Fibroblast of lung (primary cell): ENCODE measurements at places on chromosomes 1 and 21.
A peak's percentile ranks its signal among the peaks of the same experiment; 100 is the strongest.

DNA sequence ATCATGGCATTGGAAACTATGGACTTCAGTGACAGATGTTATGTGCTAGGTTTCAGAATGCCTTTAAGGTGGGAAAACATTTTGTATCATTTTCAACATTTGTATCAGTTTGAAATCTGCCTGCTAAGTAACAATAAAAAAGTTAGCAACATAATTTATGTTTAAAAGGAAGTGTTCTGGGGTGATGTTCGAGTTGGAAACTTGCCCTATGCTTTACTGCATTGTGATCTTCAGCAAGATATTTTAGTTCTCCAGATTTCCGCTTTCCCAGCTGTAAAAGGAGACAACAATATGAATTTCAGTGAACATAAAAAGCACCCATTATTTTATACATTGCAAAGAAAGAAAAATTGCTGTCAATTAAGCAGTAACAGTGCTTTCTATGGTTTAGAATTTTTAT lies 187.4 kb downstream of the DISC1 start:
- DNase-seq, result no peak

DNA sequence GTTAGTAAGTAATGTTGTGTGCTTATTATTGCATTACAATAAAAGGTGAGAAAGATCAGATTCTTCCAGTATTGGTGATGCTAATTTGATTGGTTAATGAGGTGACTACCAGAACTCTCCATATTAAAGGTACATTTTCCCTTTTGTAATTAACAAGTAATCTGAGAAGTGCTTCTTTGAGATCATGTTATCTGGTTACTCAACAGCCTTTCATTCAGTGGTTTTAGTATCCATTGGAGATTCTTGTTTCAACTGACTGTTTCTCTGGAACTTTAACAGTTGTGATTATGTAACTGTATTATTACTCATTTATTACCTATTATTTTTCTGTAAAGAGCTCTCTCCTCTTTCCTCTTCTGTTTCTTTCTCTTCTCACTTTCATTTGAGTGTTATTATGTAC lies 86.7 kb downstream of the PEX14 start:
- DNase-seq, result peak; percentile 65

DNA sequence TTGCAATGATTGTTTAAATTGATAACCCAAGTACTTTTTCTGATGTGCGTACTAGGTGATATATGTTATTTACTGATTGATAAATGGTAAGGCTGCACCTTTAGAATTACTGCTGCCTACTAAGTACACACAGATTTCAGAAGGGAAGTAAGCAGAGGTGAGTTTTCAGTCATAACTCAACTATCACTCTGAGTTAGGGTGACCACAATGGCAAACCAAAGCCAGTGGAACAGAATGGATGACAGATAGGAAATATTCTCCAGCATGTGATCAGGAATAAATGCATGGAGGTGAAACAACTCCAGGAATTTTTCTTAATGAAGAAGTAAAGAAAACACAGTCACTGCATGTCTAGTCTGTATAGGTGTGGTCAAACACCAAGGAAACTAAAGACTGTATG lies 7.5 kb upstream of the KCNJ15 start:
- DNase-seq, result no peak

- peak; percentile 32 for DNase-seq
These were observed 83.8 kb downstream of the NIBAN1 start for GRCh38 chr1:184890539-184890973.
